ENCODE measurements at places on chromosomes 6 and 20.
A peak's percentile ranks its signal among the peaks of the same experiment; 100 is the strongest.

DNA sequence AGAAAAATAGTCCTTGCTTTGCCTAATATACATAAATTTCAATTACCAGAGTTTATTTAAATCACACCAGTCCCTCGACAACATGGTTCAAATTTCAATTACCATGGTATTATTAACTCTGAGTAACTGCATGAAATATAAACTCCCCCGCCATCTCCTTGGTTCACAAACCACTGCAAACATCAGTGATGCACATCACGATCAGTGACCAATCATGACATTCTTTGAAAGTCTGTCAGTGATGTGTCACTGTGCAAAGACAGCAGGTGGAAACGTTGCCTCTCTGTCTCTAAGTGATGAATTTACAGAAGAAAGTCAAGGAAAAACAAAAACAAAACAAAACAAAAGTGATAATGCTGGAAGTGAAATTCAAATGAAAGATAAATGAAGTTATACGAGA is 86.7 kb downstream of the TASP1 start:
- no peak for DNase-seq

- DNase-seq = peak; percentile 27
Measured at GRCh38 chr20:31596831-31597480, 8.1 kb upstream of the ID1 start.

GRCh38 chr6:70371454-70372105 is 41.7 kb upstream of the FAM135A start:
- DNase-seq = peak; percentile 57

GRCh38 chr6:130008236-130008873 is 10.0 kb upstream of the L3MBTL3 start:
- DNase-seq = no peak

GRCh38 chr20:34022151-34022838 is 28.6 kb downstream of the RALY start:
- peak; percentile 11 for DNase-seq

- DNase-seq = no peak
Measured at GRCh38 chr6:4055420-4056041, 23.4 kb downstream of the FAM217A start.

GRCh38 chr6:56793938-56794337 is 151.2 kb upstream of the DST start:
- no peak for DNase-seq

DNA sequence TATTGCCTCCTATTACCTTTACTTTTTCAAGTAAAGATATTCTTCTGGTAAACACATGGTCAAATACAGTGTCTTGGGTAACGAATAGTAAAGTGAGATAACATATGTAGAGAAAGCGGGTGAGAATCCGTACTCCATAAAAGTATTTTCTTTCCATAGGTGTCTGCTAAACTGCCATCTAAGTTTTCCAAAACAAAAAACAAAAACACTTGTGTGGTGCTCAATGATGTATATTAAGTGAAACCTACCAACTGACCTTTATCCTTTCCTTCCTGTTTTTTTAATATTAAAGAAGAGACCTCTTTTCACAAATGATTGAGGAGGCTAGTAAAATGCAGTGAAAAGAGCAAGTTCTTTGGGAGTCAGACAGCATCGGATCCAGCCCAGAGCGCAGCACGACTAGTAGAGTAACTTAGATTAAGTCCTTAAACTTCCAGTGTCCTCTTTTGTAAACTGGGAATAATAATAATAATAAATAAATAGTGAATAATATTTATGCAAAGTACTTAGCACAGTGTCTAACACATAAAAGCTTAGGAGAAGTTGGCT is 437 bp upstream of the CDKAL1 start:
- no peak for DNase-seq

- DNase-seq = no peak
Measured at GRCh38 chr20:48047447-48047846, 262.2 kb upstream of the SULF2 start.

GRCh38 chr6:36546308-36546919 is 865 bp downstream of the STK38 start:
- peak; percentile 55 for DNase-seq

DNA sequence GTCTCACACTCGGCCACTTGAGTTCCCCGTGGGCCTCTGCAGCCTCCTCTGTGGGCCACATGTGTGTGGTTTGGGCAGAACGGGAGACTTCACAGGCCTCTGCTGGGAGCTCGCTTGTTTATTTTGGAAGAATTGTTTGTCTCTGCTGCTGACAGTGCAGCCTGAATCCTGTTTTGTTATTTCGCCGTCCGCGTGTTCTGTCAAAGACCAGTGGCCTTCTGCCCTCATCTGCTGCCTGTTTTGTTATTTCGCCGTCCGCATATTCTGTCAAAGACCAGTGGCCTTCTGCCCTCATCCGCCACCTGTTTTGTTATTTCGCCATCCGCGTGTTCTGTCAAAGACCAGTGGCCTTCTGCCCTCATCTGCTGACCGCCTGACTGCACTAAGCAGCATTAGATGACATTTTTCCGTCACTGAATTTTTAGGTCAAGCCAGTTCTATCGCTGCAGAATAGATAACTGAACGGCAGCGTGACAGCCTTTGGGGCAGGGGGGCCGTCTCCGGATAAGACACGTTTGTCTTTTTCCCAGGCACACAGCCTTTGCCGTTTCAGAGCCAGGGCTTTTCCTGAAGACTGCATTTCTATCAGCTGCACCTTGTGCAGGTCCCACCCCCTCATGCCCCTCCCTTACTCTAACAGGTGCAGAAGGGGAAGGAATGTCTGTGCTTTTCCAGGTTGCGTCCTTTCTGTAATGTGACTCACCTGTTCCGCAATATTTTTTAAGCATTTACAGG is 158.5 kb upstream of the AFDN start:
- no peak for DNase-seq

DNA sequence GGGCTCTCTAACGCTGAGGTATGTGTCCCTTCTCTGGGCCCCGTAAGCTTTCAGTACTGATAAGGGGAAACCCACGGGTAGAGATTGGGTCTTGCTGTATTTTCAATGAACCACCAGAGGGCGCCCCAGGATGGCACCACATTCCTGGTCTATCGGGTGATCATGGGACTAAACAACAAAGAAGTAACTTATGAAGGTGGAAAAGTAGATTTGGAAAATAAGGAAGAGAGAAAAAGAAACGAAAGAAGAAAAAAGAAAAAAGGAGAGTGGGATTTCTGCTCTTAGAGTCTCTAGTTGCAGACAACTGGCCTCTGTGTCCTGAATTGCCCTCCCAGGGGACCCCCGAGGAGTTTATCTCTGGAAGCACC is 93.8 kb downstream of the GMPR start:
- DNase-seq = peak; percentile 25

GRCh38 chr20:55160037-55160436 is 684.6 kb downstream of the DOK5 start:
- DNase-seq = no peak

DNA sequence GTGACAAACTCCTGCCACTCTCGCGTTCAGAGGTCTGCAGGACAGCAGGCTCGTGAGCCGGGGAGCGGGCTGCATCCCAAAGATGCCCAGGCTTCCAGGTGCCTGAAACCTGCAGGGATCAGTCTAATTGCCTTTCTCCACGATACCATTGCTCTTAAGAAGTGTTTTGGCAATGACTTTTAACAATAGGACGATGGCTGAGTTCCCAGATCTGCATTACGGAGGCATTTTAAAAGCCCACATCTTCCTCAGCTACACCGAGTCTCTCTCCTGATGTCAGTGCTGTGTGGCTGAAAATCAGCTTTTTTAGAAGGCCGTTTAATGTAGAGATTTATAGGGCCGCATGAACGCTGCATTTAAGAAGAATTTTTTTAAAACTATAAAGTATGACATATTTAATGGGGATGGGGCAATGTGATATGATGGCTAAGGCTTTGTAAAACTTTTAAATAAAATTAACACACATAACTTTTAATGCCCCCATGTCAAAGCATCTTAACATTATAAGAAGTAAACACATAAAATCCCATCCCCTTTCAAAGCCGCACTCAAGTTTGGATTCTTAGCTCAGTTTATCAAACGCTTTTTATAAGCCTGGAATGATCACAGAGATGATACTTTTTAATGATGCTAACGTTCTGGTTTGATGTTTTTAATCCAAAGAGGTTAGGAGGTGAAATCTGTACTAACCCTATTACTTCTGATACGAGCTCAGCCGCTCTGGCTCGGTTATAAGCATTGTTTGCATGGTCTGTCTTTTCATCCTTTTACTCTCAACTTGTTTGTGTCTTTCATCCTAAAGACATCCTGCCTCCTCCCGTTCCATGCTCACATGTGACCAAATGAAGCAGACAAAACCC is 386.0 kb downstream of the SMOC2 start:
- peak; percentile 64 for DNase-seq

- DNase-seq = peak; percentile 25
Measured at GRCh38 chr6:11092668-11093375, 812 bp upstream of the SMIM13 start.

GRCh38 chr6:89217299-89217910 is at the start of gene GABRR1:
Gene GABRR1 (minus strand): TSS chr6:89217358. CDS start chr6:89217322, 36 bp downstream.
- no peak for DNase-seq

DNA sequence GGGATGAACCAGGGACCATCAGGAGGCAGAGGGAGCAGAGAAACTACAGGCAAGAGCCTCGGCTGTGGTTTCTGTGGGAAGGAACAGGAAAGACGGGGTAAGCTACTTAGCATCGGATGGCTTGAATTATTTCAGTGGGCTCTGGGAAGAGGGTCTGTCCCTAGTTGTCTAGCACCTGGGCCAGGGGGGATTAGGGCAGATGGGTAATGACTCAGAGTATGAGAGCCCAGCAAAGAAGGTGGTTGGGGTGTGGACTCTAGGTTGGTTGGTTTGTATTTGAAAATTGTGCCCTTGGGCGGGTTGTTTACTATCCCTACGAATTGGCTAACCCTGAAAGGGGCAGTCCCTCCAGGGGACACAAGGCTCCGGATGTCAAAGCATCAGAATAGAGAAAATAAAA is 148.5 kb upstream of the TAB2 start:
- no peak for DNase-seq

DNA sequence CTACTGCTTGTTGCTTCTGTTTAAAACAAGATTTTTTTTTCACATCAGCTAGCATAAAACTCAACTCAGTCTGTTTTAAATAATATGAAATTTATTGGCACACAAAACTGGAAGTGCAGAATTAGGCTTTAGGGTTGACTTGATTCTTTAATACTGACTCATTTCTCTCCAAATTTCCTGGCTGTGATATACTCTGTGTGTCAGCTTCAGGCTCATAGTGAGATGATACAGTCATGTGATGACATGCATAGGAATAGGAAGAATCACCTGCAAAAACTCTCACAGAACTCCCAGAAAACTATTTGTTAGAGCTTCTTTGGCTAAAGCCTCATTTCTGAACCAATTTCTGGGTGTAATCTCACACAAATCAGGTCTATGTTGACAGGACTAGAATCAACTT is 1068.0 kb upstream of the EPHA7 start:
- DNase-seq = no peak

- DNase-seq = peak; percentile 30
Measured at GRCh38 chr6:24864343-24864742, 65.6 kb upstream of the ARMH2 start.

DNA sequence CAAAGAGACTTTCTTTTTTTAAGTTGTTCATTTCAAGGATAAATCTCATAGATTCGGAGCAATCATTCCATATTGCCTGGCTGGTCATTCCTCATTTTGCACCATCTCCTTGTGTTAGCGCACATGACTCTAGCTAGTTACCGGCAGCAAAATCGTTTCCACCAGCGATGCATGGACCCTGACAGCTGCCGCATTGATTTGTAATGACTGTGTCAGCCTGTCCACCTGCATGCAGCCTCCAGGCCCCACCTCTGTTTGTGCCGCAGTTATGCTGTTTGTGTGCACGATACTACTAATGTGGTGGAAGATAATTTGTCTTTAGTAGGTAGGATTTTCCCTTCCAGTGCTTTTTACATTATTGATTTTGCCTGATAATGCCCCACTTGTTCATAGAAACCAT is 164.0 kb downstream of the TBC1D7 start:
- no peak for DNase-seq

DNA sequence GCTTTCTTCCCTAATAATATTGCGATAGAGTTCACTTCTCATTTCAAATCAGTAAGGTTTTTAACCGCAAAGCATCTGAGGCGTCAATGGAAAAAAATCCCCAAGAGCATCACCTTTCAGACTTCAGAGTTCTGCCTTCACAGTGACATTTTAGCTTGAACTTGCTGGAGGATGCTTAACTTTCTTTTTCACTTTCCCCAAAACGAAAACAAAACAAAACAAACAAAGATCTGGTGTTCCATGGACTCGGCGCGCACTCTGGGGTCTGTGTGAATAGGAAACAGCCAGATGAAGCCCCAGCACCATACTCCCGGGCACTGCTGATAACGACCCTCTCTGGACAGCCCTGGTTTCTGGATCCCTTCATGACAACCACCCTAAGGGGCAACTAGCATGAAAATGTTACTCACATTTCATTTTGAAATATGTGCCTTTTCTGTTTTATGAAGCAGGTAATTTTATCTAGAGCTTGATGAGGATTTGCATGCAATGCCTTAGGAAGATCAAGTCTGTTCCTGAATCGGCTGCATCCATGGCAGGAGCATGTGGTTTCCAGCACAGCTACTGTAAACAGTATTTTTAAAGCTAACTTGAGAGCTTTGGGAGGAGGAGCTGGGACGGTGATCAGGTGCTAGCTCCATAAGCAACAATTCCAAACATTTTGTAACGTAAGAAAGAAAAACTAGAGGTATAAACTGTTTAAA is 44.5 kb downstream of the RAMACL start:
- no peak for DNase-seq

DNA sequence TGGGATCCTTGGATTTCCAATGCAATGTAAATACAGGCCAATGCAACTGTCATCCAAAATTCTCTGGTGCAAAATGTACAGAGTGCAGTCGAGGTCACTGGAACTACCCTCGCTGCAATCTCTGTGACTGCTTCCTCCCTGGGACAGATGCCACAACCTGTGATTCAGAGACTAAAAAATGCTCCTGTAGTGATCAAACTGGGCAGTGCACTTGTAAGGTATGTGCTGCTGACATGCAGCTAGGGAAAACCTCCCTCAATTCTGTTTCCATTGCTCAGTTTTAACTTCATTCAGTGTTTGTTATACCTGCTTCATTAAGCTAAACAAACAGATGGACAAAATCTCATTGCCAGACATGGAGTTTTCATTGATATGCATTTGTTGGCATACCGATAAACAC is 397.1 kb downstream of the ARHGAP18 start:
- DNase-seq = no peak

- DNase-seq = no peak
Measured at GRCh38 chr6:147479857-147480256, 28.6 kb upstream of the SAMD5 start.

GRCh38 chr6:9699888-9700287 is 715.0 kb downstream of the TFAP2A start:
- DNase-seq = no peak

GRCh38 chr6:45382391-45382790 is 4.7 kb upstream of the SUPT3H start:
- no peak for DNase-seq

DNA sequence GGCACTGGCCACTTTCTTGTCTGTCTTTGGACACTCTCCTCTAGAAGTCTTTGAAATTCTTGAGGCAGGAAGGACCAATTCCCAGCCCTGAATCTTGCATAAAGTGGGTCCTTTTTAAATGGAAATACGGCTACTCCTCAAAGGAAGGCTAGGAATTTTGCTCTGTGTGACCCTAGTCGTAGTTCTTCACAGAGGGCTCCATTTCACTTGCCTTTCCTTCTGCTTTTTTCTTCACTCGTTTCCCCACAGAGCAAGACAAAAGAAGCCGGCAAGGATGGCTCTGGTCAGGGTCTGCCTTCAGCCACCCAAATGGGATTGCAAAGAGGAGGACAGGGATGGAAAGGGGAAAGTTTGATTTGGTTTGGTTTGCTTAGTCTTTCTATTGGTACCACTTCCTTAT is 25.8 kb downstream of the HLA-E start:
- no peak for DNase-seq

GRCh38 chr6:138973466-138974153 is 14.4 kb downstream of the REPS1 start:
- no peak for DNase-seq

GRCh38 chr20:6618051-6618450 is 149.4 kb upstream of the BMP2 start:
- no peak for DNase-seq

All from DMS79 treated with DMSO at 0.1 percent for 48 hours (cell line).